HCT116 (cell line): ENCODE measurements at places on chromosomes 16 and 17. TPM values are rescaled to one million over a fixed set of nuclear protein-coding genes. Genes with fewer than 3 reads are reported as not detected.

The TOM1L1 gene
- 70.8 TPM for total RNA-seq

The LDHD gene
- 3.4 TPM for total RNA-seq

The EARS2 gene
- total RNA-seq, result 35.6 TPM

The GDPD1 gene
- 13.7 TPM for total RNA-seq

The RNF135 gene
- total RNA-seq, result 11.2 TPM

The UTS2R gene
- total RNA-seq, result not detected

The SRP68 gene
- total RNA-seq, result 152 TPM

The WFIKKN1 gene
- total RNA-seq, result 0.47 TPM

The TEX19 gene
- total RNA-seq, result 2.1 TPM

DNA sequence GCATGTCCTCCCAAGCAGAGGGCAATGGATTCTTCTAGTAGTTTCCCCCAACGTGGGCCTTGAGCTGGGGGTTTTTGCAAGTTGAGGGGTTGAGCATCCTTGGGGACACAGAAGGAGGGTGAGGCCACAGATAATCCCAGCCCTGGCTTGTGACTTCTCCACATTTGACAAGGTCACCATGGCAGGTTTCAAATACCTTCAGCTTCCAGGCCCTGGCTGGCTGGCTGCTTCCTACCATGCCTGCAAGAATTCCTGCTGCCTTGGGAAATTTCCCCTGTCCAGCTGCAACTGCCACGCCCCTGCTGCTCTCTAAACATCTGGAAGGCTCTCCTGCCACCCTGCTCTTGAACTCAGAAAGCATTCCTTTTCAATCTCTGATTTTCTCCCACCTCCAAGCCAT lies 41.3 kb downstream of the HS3ST2 start:
- DNase-seq, result no peak

GRCh38 chr17:74271901-74272561 lies 2.0 kb upstream of the DNAI2 start:
- no peak for DNase-seq

- DNase-seq, result no peak
Observed at GRCh38 chr17:64398320-64398719, 7.7 kb upstream of the PECAM1 start.

- no peak for DNase-seq
Observed at GRCh38 chr17:11797803-11798202, 199.5 kb downstream of the ZNF18 start.

DNA sequence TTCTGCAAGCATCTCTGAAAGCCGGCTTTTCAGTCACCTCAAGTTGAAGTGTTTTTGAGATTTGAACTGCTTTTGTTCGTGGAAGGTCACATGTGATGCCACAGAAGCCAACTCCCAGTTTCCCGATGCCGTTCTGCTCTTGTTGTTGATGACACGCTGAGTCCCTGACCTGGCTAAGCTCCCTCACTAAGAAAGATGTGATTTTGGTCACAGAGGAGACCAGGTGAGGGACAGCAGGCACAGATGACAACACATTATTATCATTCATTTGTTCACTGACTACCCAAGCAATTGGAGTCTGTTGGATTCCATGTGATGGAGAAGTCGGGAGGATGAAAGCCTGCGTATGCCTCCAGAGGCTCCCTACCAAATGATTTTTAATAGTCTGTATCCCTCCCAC lies 822.4 kb upstream of the RBFOX1 start:
- DNase-seq, result no peak

GRCh38 chr16:67964477-67965131 lies 3.8 kb downstream of the SLC12A4 start:
- no peak for DNase-seq

GRCh38 chr16:78639775-78640174 lies 540.3 kb downstream of the WWOX start:
- DNase-seq, result no peak

- DNase-seq, result no peak
Observed at GRCh38 chr17:57530508-57530907, 214.6 kb downstream of the CCDC182 start.

GRCh38 chr17:63641692-63642448 lies 19.7 kb downstream of the MAP3K3 start:
- no peak for DNase-seq

DNA sequence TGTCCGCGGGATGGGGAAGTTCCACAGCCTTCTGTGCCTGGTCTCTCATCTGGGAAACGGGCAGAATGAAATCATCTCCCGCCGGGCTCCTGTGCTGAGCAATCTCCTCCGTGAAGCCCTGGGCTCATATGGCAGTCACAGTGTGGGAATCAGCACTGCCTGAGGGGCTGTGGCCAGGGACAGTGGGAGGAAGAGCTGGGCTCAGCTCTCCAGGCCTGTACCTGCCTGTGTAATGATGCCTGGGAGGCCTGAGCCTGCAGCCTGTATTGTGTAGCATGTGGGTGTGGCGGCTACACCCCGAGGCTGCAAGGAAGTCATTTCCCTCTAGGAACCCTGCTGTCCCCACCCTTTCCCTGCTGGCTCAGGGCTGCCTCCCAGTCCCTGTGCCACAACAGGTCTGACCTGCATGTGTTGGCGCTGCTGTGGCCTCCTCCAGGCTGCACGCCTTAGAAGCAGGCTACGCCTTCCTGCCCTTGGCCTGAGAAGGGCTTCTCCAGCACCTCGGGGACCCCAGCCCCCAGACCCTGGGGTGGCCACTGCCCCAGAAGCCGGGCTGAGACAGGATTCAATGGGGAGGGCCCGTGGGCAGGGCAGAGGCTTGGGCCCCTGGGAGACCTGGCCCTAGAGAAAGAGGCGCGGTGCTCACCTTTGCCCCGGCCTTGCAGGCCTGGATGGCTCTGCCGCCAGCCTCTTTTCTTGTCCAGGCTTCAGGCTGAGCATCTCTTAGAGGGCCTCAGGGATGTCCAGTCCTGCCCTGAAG lies 2.1 kb downstream of the ITGB4 start:
- DNase-seq, result no peak

DNA sequence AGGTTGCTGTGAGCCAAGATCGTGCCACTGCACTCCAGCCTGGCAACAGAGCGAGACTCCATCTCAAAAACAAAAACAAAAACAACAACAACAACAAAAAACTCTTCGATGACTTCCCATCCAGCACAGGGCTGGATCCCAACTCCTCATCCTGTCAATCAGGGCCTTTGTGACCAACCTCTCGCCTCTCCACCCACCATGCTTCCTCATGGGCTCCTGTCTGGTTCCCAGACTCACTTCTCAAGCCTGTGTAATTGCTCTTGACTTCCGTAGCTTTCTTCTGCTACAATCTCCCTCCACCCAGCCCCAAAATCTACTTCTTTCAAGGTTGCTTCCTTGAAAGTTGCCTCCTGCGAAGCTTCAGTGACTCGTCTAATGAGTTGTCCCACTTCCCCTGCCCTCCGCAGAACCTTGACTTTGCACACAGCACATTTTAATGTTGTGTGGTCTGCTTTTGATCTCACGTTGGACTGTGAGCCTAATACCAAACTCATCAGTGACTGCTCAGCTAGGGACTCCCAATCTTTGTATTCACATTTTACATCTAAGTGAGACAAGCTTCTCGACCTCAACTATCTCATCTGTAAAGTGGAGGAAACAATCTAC lies 936 bp upstream of the RASL10B start:
- no peak for DNase-seq

- no peak for DNase-seq
Observed at GRCh38 chr17:76036497-76037261, 9.6 kb upstream of the EVPL start.

DNA sequence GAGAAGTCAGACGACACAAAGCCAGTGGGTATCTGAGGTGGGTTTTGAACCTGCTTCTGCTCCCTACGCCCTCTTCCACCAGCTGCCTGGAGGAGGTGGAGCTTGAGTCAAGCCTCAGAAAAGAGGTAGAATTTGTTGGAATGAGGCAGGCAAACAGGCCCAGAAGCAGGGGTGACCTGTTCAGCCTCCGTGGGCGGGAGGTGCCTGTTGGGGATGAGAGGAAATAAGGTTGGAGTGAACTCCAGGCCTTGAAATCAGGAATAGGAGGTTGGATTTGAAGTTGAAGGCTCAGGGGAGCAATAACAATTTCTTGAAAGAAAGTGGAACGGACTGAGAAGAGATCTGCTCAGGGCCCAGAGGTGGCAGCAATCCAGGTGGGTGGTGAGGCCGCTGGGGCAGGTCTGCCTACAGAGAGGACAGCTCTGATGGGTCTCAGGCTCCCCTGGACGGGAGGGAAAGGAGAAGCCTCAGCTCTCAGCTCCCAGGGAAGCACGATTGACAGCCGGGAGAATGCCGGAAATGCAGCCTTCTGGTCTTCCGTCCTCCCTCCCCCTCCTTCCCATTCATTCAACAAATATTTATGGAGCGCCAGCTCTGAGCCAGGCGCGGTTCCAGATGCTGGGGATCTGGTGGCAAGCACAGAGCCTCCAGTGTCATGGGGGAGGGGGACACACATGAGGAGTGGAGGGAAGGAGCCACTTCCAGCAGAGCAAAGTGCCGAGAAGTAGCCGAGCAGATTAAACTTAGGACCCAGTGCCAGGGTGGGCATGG lies 61.9 kb upstream of the CIBAR2 start:
- DNase-seq, result peak; percentile 33

- peak; percentile 42 for DNase-seq
Observed at GRCh38 chr16:71927383-71927782, 32.1 kb downstream of the IST1 start.

DNA sequence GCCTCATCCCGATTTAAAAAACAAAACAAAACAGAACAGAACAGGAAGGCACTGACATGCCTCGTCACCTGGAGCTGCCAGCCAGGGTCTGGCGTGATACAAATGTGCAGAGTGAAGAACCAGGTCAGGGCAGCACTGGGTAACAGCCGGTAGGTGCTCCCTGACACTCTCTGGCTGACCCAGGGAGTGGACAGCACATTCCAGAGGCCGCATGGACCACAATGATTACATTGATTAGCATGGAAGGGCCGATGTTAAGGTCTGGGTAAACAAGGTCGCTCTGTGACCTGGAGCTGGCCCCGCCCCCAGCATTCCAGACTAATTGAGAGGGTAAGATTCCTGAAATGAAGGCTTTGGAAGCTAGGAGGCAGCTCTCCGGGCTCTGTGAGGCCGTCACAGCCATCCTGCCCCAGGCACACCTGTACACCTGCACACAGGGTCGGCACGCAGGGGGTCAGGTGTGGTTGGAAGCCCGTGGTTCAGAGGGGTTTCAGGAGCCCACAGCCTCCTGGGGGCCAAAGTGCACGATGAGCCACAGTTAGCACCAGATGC lies 21.4 kb downstream of the PIEZO1 start:
- DNase-seq, result no peak

- DNase-seq, result no peak
Observed at GRCh38 chr17:32349503-32349853, 479 bp upstream of the ZNF207 start.

- DNase-seq, result no peak
Observed at GRCh38 chr17:59851439-59852375, 41.0 kb downstream of the TUBD1 start.

DNA sequence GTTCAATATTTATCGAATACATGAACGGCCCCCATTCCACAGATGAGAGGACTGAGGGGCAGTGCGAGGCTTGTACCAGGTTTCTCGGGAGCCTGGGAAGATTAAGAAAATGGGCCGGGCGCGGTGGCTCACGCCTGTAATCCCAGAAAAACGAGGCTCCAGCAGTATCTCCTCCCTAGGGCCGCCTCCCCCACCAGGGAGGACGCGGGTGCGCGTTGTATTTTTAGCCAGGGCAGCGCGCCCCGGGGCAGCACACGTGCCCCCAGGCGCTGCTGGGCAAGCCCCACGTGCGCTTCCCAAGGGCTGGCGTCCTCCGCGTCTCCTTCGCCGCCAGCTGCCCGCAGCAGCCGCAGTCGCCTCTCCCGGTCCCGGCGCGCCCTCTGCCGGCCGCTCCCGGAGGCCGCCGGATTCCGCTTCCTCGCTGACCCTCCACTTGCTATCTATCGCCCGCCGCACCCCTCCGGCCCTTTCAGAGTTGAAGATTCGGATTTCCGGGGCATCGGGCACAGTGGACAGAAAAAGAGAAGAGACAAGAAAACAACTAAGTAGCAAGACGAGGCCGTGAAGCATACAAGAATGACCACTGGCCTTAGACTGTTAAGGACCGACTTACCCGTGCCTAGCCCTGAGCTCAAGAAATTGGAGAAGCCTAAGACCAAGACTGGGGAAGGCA lies 1.9 kb upstream of the YBX2 start:
- DNase-seq, result peak; percentile 66

DNA sequence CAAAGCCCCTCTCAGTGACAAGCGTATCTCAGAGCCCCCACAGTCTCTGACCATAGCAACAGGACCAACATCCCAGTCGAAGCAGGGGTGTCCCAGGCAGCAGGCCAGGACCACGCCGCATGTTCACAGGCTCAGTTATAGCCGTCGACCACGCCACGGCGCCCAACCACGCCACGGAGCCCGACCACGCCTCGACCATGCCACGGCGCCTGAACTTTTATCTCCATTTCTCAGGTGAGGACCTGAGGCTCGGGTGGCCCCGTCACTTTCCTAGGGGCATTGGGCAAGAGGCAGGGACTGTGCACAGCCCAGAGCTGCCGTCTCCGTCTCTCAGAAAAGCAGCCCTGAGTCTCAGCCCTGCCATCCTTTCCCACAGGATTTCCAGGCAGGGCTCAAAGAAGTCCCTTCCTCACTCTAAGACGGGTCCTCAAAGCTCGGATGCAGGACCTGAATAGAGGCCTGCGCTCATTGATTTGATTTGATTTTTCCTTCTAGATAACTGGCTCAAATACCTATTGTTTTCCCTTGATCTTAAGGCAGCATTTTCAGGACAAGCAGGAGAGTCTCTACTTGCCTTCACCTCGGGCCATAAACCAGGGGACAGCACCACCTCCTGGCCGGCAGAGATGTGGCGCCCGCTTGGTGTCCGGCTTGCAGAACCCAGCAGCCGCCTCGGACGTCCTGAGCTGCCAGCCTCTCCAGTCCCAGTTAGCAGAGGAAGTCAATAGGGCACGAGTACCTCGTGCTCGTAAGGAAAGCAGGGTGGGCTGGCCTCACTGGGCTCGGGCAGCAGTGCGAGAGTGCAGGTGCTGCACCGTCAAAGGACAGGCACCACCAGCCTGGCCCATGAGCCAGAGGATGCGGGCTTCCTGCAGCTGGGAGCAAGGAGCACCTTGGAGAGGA lies 38.8 kb downstream of the C16orf95 start:
- DNase-seq, result peak; percentile 52

DNA sequence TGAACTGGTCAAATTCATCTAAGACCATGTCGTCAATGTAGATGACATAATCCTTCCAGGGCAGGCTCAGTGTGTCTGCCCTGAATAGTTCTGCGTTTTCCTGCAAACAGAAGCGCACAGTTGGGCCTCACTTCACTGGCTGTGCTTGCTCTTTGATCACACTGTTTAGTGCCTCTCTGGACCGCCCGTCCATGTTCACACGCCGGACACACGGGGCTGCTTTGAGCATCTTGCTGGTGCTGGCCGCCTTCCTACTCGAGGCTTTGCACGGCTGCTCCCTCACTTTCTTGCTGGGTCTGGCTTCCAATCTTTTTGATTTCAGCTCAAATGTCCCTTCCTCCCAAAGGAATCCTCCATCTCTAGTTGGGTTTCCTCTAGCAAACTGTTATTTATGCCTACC lies 37.4 kb downstream of the DNAH17 start:
- DNase-seq, result no peak

- DNase-seq, result no peak
Observed at GRCh38 chr17:30234964-30235363, 533 bp downstream of the SLC6A4 start.
